ENCODE measurements at places on chromosomes 16 and 17. TPM values are rescaled to one million over a fixed set of nuclear protein-coding genes. Genes with fewer than 3 reads are reported as not detected.

The RNU2-1 gene
- polyA plus RNA-seq: not detected

The MYH8 gene
- polyA plus RNA-seq: not detected

The SHCBP1 gene
- polyA plus RNA-seq: 17.0 TPM

The IGFALS gene
- not detected for polyA plus RNA-seq

The KRT27 gene
- not detected for polyA plus RNA-seq

The WNK4 gene
- polyA plus RNA-seq: 2.1 TPM

The CSH2 gene
- not detected for polyA plus RNA-seq

The NIP7 gene
- 9.1 TPM for polyA plus RNA-seq

The NR1D1 gene
- polyA plus RNA-seq: 2.3 TPM

All from BJ (cell line).